H7 (cell line): ENCODE measurements at places on chromosomes 5 and 9. TPM values are rescaled to one million over a fixed set of nuclear protein-coding genes. Genes with fewer than 3 reads are reported as not detected.

The IL5 gene
- total RNA-seq = not detected in 2 replicates

The C9orf153 gene
- total RNA-seq = not detected in 2 replicates

The LAMC3 gene
- 84.9 and 91.8 TPM in 2 replicates for total RNA-seq

The DAPK1 gene
- 48.8 and 58.5 TPM in 2 replicates for total RNA-seq

The LHX6 gene
- 5.2 and 5.9 TPM in 2 replicates for total RNA-seq

- DNase-seq = no peak
These were observed 83.2 kb upstream of the SMIM15 start for GRCh38 chr5:61245486-61245885.

- no peak for DNase-seq
These were observed 279.2 kb downstream of the DMAC1 start for GRCh38 chr9:7520396-7520795.

DNA sequence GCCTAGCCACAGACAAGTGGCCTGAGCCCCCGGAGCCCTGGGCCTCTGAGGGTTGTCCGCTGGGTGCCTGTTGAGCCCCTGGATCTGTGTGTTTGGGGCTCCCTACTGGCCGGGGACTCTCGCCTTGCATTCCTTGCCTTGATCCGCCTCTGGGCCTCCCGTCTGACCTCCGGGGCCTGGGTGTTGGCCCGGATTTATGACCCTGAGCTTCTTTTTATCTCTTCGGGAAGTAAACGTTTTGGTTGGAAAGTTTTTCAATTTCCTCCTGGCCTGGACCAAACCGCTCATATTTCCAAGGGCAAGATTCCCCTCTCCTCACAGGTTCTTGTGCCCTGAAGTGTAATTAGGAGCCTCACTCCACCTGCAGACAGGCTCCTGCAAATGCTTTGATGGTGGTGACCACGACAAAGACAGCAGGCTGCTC lies 69.3 kb upstream of the EGFLAM start:
- peak; percentile 33 for DNase-seq

GRCh38 chr5:82901281-82901888 lies 175.8 kb downstream of the TMEM167A start:
- no peak for DNase-seq

DNA sequence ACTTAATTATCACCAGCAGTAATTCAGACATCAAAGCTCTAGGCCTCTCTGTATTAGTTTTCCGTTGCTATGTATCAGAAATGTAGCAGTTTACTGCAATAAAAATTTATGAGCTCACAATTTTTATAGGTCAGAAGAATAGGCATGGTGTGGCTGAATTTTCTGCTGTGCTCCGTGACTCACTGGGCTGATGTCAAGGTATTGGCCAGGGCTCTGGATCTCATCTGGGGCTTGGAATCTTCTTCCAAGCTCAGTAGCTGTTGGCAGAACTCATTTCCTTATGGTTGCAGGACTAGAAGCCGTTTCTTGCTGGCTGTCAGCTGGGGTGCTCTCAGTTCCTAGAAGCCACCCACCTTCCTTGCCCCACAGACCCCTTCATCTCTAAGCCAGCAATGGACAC lies 66.3 kb downstream of the PSAT1 start:
- DNase-seq = no peak

GRCh38 chr5:177526791-177527190 lies 10.0 kb upstream of the DDX41 start:
- no peak for DNase-seq

- DNase-seq = no peak
These were observed 88.5 kb downstream of the ALDH1A1 start for GRCh38 chr9:72864327-72864726.

DNA sequence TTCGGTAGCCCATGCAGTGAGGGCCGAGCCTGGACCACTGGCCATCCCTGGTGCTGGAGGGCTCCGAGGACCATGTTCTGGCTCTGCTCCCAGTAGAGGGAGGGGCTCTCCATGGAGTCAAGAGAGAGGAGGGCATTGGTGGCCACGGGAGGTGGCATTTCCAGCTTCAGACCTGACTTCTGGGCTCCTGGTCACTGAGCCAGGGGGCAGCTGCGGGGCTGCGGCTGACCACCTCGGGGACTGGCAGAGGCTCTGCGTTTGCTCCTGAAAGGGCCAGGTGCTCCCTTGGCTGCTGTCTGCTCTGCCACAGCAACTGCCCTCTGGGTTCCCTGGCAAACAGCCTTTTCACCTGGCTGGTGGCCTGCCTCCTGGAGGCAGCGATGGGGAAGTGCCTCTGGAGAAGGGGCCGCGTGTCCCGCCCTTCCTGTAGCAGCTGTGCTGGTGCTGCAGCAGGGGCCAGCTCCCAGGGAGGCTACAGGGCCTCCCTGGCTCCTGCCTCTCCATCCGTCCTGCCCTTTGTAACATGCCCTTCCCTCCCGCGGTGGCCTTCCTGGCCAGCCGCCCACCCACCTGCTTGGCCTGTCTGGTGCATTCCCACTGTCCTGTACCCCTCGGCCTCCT lies 144.6 kb downstream of the CACNA1B start:
- peak; percentile 83 for DNase-seq

DNA sequence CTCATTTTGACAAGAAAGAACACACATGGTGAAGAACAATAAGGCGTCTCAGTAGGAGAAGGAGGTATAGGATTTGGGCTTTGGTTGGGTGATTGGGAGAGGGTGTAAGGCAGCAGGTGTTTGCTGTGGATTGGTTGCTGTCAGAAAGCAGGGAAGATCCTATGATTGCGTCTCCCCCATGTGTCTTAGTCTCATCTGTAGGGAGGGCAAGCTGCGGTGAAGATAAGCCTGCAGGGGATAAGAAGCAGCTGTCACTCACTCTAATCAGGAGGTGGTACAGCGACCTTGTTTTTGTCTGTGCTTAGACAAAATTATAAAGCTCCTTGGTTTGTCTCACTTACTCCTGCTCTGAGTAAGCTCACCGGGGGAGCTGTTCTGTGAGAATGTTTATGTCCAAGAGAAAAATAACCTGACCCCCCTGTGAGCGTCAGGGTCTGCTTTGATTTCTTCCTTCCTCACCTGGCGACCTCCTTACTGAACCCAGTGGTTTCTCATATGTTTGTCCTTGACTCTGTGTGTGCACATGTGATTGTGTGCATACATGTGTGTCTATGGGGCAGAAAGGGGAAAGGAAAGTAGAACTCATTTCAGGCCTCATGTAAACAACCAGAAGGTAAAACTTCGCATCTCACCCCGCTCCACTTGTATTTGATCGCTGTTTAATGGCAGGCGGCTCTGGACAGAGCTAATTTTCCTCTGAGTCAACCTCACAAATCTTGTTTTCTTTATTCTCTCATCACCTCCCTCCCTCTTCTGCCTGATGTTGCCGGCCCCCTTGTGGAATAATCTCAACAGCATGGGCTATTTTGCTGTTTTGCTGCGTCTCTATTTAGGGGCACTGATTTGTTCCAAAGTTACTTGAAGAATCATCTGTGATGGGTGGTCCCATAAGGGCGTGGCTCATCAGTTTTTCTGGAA lies 105.6 kb downstream of the TENT4A start:
- DNase-seq = no peak

DNA sequence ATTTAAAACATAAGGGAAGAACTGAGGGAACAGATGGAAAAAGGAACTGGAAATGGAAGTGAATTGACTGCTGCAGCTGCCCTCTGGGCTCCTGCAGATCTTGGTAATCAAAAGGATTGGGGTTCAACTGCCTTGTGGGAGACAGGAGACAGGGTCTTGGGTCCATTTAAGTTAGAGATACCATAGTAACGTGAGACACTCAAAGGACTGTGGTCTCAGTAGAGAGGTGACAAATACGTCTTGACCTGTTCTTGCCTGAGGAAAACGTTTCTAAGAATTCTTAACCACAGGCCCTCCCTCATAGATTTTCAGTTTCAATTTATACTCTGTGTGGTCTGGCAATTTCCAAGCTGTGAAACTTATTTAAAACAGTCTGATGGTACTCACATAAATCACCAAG lies 100.8 kb upstream of the DHFR start:
- no peak for DNase-seq

- no peak for DNase-seq
These were observed 11.2 kb upstream of the NFIB start for GRCh38 chr9:14325147-14325546.

DNA sequence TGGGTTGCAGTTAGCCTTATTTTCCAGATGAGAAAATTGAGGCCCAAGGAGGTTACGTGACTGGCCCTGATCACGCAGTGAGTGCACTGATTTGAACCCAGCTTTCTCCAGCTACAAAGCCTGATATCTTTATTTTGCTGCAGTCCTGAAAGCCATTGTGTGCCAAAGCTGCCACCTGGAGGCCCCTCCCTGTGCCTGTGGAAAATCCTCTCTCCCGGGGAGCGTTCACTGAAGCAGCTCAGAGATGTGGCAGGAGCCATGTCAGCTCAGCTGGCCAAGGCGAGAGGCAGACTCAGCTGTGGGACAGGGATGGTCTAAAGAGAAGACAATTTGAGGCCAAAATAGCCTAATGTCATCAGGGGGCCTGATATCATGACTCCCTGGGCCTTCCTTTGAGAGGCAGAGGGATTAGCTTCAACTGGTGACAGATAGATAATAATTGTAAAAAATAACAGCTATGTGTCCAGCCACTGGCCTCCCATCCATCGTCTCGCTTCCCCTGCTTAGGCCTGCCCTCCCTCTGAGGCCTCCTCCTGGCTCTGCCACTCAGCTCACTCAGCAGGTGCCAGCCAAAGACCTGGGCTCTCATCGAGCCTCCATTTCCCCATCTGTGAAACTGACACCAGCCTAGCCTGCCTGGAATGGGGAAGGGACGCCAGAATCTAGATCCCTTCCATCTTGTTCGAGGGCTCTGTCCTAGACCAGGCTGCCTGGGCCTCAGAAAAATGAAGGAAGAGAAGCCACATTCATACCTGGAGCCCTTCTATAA lies 74.3 kb upstream of the GGTA1 start:
- DNase-seq = peak; percentile 51

DNA sequence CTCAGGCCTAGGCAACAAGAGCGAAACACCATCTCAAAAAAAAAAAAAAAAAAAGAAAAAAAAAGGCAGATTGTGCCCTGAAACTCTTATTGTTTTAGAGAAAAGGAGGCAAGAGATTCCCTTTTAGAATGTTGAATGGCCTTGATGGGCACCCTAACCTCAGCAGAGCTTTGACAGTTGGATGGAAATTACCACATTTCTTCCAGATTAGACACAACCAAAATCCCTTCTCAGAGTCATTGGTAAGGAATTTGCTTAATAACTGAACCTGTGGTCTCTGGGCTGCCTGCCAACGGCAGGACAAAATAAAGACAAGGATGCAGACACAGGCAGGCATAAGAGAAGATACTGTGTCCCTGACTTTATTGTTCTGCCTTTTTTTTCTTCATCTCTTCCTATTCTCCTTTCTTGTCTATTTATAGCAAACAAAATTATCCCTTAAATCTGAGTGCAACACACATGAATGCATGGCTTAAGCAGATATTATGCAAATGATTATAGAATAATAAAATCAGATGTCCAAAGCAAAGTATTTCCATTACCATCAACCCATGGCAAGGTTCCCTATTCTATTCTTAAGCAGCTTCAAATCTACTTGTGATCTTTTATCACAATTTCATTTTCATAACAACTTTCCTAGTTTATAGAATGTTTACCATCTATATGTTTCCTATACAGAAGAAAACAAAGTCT lies 37.3 kb upstream of the TRIO start:
- DNase-seq = no peak

DNA sequence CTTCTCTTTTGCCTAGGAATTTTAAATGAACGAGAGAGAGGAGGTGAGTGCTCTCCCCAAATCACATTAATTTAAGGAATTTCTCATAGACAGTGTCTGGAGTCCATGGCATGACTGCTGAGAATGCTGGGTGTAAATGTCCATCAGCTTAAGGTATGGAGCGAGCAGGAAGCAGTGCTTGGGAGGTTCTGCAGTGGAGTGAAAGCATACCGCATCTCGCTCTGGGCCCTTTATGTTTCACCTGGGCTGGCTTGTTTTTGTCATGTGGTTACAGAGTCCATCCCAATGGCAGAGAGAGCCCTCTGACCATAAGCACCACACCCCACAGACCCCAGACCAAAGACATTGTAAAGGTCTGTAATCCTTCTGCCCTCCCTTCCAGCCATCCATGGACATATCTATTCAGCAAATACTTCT lies 20.6 kb upstream of the TNFAIP8 start:
- DNase-seq = no peak
